ENCODE measurements at places on chromosomes 7 and 10. TPM values are rescaled to one million over a fixed set of nuclear protein-coding genes. Genes with fewer than 3 reads are reported as not detected.

- DNase-seq = no peak
These were observed 28.2 kb downstream of the PFKP start for GRCh38 chr10:3095373-3096139.

GRCh38 chr10:124226271-124227054, 133.1 kb upstream of the CHST15 start:
- DNase-seq = no peak

- DNase-seq = no peak
These were observed 187.9 kb downstream of the DIP2C start for GRCh38 chr10:501596-501995.

GRCh38 chr7:46969303-46970130, 612.4 kb downstream of the TNS3 start:
- DNase-seq = no peak

The DPP6 gene
- 44.4 TPM for polyA plus RNA-seq

Data from renal pelvis (tissue), 12 donors.